ENCODE measurements at places on chromosomes 12 and 14.

GRCh38 chr14:89625244-89625713, 208.2 kb upstream of the FOXN3 start:
- DNase-seq = no peak

DNA sequence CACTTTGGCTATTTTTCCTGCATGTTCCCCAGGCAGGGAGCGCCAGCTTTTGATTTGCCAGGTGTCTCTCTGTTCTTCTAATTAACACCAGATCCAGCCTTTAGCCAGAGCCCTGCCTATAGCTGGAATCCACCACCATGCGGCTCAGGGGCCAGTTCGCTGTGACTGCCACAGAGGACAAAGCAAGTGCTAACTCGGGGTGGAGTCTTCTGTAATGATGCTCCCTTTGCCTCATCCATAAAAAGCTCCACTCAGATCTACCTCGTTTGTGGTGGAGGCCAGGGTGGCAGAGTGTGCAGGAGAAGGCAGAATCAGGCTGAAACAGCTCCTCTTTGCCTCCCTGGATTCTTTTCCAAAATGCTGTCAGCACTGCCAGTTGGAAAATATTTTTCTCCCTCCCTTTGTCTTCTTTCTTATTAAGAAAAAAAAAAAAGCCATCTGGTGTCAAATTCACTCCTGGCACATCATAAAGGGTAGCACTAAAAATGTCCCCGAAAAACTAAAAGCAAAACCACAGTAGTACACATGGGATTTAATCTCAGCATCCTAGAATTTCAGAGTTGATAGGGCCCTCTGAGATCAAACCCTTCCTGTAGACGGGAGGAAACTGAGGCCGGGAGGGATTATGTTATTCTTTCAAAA, 18.0 kb upstream of the CTDSP2 start:
- DNase-seq = no peak

- no peak for DNase-seq
Observed at GRCh38 chr12:31321186-31321896, 4.6 kb downstream of the SINHCAF start.

DNA sequence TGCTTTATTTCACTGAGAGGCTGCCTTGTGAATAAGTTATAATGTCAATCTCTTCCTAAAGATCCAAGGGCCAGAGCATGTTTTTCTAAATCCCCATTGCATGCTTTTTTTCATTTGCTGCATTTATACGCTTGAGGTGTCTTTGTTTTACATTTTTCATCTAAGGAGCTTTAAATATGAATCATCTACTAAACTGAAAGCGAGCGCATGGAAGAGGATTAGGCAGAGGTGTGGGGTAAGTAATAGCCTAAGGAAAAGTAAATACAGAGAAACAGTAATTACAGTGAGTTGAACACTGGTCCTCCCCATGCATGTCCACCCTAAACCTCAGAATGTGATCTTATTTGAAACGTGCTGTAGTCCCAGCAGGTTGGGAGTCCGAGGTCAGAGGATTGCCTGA, 76.4 kb upstream of the METAP2 start:
- no peak for DNase-seq

DNA sequence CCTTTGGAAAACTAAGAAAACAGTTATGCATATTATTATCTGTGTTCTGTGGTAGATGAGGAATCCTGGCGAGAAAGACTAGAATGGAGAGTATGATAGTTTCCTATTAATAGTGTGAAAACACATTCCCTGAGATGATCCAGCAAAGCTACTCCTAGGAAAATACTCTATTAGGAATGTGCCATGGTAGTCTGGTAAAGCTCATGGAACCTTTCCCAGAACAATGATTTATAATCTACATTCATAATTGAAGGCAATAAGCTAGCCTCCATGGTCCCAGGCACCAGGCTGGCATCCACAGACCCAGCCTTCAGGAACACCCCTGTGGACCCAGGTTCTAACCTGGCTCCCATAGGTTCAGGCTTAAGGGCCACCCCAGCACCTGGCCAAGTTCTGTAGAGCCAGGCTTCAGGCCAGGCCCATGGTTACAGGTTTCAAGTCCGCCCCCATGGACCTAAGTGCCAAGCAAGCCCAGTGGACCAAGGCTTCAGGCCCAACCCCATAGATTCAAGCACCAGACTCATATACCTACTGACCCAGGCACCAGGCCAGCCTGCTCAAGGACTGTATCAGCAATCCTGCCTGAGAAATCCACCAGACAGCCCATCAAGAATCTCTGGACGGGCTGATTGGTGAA, 72.2 kb downstream of the ITPR2 start:
- DNase-seq = no peak

DNA sequence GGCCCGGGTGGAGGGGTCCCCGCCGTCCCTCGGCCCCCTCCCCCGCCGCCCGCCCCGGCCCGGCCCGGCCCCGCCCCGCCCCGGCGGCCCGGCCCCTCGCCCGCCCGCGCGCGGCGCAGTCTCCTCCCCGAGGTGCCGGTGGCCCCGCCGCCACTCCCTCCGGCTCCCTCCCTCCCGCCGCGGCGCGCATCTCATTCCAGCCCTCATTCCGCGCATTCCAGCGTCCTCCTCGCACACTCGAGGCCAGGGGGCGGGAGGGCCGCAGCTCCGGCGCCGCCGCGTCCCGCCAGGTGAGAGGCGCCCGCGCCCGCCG, at the start of gene TEAD4:
Gene TEAD4, plus strand, starts transcription at position 206 of the 313 bp plus-strand sequence.
- DNase-seq = no peak

- no peak for DNase-seq
Observed at GRCh38 chr14:60926002-60926401, 54.9 kb downstream of the TRMT5 start.

DNA sequence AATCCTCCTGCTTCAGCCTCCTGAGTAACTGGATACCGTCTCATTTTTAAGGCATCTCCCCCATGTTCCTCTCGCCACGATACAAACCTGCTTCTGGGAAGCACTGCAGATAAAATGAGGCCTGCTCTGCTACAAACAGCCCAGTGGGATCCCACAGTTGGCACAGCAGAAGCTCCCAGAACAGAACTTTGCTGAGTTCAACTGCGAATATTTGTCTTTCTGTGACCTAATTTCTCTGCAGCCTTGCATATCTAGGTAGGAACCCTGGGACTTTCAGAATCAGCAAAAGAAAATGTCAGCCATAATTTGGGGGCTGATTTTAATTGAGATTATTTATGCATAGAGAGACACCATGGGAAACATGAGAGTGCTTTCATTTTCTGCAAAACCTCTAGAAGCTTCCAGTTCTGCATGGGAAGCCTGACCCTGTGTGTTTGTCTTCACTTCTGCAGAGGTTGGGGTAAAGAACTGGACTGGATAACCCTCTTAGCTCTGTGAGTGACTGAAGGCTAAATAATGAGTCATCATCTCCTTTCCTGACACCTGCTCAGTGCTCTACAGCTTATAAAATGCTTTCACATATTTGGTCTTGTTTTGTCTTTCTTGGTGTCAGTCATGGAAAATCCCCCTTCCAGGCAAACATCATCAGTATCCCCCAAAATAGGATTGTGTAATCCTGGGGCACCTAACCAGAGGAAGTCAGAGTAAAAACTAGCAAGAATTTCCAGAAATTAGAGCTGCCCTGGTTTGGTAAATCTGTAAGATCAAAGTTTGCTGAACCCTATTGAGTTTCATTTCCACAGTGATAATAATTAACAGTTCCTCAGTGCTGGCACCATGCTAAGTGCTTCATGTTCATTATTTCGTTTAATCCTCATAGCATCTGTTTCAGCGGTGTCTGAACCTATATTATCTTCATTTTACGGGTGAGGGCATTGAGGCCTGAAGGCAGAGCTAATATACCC, 185.8 kb downstream of the SLC15A4 start:
- no peak for DNase-seq

DNA sequence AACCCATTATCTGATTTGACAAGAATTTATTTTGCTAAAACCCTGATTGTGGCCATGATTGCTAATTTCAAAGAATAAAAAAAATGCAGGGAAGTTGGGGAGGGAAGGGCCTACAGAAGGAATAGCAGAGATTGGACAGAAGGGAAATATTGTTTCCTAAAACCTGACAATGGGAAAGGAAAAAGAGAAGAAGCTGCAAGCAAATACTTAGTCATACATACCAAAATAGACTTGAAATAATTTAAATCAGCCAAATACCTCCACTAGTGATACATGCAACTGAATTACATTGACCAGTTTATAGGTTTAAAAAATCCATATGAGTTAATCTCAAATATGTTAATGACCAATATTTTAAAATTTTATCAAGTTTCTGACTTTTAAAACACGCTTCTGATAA, 75.1 kb downstream of the PELI2 start:
- no peak for DNase-seq

GRCh38 chr14:104795781-104796686, 486 bp upstream of the AKT1 start:
- DNase-seq = no peak

DNA sequence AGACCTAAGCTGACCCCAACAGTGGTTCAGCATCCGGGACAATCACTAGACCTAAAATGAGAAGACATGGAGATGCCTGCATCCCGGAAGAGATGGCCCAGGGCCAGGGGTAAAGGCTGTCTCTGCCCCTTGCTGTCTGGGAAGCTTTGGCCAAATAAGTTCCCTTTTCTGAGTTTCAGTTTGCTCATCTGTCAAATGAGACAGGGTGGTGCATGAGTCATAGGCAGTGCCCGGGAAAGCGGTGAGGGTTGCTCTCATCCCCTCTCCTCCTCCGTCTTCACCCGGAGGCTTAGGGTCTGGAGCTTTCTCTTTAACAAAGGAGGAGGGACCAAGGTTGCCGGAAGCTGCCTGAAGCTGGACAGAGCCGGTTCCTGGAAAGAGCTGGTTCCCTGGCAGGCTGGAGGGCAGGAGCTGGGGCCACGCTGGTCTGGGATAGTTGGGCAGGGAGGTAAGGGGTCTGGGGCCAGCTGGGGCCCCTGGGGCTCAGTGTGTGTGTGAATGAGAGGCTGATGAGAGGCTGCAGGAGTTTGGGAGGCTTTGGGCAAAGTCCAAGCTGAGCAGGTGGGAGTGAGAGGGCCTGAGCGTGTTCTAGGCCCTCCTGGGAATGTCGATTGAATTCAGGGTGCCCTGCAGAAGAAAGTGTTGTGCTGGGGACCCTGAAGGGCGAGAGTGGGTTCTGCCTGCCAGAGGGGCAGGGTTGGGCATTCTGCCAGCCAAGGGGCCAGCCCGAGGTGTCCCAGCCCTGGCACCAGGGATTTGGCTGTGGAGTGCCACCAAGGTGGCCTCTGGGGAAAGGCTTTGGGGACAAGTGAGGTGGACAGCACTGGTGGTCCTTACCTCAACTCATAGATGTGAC, at the start of gene SDSL:
Gene SDSL, plus strand, starts transcription at position 351 of the 856 bp plus-strand sequence. CDS start 5,603 bp downstream, outside the sequence.
- DNase-seq = peak; percentile 75

GRCh38 chr12:50725011-50725942, 38.6 kb upstream of the ATF1 start:
- no peak for DNase-seq

DNA sequence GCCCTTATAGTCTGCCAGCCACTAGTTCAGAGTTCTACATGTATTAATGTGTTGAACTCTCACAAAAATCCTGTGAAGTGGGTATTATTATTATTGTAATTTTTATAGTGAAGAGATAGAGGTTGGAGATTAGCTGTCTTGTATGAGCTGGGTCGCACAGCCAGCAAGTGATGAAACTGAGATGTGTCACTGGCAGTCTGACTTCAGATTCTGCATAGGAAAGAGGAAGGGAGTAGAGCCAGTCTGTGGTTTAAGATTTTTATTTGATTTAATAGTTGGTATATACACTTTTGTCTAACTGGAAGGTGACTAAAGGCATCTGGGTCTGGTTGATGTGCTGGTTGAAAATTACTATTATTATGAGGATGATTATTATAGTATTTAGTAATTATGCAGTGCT, 5.8 kb upstream of the FRS2 start:
- DNase-seq = no peak

DNA sequence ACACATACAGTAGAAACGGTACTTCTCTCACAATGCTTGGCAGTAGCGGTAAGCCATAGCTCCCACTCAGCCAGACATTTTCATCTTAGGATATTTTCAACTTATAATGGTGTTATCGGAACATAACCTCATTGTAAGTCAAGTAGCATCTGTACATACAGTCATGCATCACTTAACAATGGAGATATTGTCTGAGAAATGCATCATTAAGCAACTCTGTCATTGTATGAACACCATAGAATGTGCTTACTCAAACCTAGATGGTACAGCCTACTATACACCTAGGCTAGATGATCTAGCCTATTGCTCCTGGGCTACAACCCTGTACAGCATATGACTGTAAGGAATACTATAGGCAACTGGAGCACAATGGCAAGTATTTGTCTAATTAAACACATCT, 40.8 kb downstream of the RPS6KA5 start:
- DNase-seq = no peak

DNA sequence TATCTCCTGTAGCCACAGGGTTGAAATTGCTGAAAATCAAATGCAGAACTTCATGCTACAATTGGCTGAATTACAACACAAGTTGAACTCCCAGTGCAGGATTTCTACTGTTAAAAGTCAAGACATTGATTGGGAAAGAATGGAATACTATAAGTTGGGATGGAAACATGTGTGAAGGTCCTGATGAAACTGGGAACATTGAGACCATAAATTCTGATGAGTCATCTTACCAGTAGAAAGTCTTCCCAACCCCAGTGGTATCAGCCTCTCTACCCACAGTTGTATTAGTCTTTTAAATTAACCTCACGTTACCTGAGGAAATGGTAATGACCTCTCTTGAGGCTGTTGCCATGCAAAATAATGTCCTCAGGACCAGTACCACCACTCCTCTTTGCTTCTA, 27.4 kb upstream of the DYRK2 start:
- DNase-seq = no peak
